ENCODE measurements at places on chromosomes 16 and 17.

GRCh38 chr16:60110531-60110930, 1376.4 kb upstream of the GOT2 start:
- DNase-seq, result no peak

DNA sequence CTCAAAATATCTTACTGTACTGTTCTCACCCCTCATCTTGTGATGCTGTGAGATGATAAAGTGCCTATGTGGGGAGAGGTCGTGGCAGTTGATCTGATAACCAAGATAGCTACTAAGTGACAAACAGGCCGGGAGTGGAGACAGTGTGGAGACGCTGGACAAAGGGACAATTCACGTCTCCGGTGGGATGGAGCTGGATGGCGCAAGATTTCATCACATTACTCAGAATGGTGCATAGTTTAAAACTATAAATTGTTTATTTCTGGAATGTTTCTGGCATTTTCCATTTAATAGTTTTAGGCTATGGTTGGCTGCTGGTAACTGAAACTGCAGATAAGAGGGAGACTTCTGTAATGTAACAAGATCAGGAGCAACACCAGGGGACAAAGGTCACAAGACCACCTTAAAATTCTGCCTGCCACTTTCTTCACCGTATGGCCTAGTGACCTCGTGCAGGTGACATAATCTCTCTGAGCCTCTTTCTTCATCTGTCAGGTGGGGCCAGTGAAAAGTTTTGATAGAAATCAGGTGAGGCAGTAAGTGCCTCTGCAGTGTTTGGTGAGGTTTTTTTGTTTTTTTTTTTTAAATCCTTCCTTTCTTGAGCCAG, 54.4 kb upstream of the LGALS9 start:
- DNase-seq, result no peak

DNA sequence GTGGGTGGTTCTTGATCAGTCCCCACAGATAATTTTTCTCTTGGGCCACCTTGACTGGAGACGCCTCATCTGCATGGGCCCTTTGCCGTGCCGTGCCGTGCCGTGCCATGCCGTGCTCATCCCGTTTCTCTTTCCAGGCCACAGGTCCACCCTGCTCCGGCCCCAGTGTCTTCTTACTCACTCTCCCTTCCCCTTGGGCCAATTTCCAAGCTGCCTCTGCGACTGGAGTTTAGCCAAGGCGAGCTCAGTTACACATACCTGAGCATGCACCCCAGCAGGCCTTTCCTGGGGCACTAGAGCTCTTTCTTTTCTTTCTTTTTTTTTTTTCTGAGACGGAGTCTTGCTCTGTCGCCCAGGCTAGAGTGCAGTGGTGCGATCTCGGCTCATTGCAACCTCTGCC, 40.5 kb upstream of the MGAT5B start:
- no peak for DNase-seq

DNA sequence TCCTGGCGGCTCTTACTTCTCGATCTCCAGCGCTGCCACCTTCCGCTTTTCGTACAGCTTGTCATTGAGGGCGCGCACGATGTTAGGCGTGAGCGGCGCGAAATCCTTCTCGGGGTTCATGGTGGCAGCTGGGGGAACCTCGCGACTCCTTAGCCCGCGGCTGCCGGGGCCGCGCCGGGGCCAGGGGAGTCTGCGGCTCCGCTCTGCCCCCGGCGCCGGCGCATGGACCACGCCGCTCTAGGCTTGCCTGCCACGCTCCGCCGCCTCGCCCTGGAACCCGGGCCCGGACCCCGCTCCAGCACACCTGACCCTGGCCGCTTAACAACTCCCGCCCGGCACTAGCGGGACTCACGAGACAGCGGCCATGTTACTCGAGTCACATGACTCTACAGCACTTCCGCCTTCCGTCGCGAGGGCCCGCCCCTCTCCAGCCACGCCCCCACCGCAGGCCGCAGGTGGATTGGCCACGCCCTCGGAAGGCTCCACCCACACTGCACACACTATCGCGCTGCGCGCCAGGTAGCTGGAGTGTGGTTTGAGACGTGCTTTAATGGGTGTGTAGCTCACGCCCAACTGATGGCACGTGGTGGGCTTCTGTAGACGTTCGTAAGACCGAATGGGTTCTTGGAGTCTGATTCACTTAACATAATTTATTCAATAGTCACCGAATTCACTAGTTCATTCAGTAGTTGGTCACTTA, at the start of gene VAC14:
TSS of gene VAC14 (minus strand) at position 378 of the 700 bp plus-strand sequence. CDS start at position 120, 258 bp downstream.
- peak; percentile 97 for DNase-seq

DNA sequence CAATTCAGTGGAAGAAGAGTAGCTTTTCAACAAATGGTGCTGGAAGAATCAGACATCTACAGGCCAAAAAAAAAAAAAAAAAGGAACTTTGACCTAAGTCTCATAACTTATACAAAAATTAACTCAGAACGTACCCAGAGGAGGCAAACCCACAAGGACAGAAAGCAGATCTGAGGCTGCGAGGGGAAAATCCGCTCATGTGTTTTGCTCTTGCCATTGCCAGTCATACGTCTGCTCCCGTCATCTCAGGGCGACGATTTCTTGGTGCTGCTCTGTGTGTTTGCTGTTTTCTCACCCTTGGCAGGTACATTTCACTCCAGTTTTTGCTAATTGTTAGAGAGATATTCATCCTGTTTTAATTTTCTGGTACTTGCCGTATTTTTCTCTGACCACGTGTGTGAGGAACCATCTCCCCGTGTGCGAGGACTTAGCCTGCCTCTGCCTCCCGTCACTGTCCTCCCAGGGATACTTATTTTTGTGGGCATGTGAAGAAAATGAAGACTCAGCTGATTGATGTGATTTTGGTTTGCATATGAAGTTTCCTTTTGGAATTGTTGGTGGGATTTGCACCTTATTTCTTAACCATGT, 33.4 kb upstream of the ACSF3 start:
- DNase-seq, result no peak

DNA sequence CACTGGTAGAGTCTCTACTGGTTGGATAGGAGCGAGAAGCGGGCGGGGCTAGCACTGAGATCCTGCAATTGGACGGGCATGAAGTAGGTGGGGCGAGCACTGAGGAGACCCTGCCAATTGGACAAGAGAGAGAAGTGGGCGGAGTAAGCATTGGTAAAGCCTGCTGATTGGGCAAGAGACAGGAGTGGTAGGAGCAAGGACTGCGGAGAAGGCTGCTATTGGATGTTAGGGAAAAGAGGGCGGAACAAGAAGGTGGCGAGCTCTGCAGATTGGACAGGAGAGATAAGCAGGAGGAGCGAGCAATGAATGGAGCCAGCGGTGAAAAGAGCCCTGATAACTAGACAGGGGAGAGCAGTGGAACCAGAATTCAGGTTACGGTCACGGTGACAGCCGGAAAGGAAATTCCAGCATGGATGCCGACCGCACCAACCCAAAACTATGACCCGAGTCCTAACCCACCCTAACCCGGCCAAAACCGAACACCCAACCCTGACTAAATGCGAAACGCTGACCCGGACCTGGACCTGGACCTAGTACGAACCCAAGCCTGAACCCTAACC, 4.8 kb downstream of the SCGB1C2 start:
- peak; percentile 20 for DNase-seq

DNA sequence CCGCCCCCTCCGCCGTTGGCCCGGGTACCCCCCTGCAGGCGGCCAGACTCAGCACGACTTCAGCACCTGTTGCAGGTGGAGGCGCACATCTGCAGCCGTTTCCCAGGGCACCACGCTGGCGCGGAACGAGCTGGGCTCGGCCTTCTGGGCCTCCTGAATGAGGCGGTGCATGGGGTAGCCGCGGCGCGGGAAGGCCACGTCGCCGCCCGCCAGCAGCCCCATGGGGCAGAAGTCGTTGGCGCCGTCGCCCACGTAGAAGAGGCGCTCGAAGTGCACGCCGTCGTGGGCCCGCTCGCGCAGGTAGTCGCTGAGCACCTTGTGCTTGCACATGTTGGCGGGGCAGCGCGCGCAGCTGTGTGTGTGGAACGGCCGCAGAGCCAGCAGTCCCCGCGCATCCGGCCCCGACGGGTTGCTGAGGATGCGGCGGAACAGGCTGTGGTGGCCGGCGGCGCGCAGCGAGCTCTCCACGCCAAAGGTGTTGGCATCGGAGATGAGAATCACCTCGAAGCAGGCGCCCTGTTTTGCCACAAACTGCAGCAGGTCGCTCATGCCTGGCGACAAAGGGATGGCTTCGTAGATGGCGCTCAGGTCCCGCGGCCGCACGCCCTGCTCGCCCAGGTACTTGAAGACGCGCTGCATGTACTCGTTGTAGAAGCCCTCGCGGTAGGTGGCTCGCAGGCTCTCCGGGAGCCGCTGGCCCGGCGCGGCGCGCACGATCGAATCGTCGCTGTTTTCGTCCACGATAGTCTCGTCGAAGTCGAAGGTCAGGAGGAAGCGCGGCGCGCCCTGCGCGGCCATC, 6.2 kb downstream of the PHOSPHO1 start:
- DNase-seq, result peak; percentile 61

- DNase-seq, result no peak
Observed at GRCh38 chr17:9389111-9389527, 186.5 kb downstream of the STX8 start.

GRCh38 chr17:2028737-2029136, 1.2 kb upstream of the DPH1 start:
- no peak for DNase-seq

DNA sequence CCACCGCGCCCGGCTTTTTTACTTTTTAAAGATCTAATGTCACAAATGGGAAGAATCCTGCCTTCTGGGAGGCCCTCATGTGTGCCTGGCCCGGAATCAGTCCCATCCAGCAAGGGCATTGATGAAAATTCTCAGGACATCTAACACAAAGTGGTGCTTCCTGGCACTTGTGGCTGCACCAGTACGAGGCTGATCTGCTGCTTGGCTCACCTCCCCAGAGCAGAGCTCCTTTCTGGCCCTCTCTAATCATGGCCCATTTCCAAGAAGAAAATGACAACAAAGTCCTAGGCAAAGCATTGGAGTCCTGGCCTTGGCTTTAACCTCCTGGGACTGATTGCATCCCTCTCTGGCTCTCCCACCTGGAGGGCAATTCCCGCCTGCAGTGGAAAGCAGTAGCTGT, 50.7 kb upstream of the SIAH1 start:
- DNase-seq, result no peak

GRCh38 chr16:21265104-21265837, 12.8 kb downstream of the CRYM start:
- DNase-seq, result no peak

DNA sequence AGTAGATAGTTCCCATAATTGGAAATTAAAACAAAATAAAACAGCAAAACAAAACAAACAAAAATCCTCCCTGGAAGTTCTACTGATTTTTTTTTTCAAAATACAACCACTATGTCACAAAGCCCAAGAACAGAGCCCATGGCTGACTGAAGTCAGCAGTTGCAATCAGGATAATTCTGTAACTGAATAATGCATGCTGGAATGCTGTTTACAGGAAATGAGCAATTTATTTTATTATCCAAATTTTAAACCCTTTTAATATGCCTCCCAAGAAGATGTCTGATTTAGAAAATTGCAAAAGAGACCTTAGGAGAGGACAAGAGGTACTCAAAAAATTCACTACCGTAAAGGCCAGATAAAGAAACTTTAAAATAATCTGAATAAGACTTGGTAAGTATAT, 578.2 kb downstream of the TOX3 start:
- no peak for DNase-seq

DNA sequence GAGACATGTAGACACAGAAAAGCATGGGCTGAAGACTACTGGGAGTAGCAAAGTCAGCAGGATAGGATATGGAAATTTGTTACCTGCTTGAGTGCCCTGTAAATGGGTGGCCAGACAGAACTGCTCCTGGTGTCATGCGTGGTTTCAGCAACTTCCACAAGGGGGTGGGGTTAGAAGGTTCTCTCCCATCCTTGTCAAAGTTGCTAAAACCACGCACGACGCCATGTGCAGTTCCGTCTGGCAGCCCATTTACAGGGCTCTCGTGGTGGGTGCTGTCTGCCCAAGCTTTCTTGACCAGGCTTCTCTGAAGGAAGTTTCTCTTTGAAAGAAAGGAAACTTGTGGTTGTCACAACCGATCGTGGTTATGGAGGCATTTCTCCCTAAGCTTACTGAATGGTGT, 6.9 kb upstream of the DBNDD1 start:
- DNase-seq, result no peak

GRCh38 chr17:62662855-62663254, 35.4 kb downstream of the MRC2 start:
- DNase-seq, result no peak

DNA sequence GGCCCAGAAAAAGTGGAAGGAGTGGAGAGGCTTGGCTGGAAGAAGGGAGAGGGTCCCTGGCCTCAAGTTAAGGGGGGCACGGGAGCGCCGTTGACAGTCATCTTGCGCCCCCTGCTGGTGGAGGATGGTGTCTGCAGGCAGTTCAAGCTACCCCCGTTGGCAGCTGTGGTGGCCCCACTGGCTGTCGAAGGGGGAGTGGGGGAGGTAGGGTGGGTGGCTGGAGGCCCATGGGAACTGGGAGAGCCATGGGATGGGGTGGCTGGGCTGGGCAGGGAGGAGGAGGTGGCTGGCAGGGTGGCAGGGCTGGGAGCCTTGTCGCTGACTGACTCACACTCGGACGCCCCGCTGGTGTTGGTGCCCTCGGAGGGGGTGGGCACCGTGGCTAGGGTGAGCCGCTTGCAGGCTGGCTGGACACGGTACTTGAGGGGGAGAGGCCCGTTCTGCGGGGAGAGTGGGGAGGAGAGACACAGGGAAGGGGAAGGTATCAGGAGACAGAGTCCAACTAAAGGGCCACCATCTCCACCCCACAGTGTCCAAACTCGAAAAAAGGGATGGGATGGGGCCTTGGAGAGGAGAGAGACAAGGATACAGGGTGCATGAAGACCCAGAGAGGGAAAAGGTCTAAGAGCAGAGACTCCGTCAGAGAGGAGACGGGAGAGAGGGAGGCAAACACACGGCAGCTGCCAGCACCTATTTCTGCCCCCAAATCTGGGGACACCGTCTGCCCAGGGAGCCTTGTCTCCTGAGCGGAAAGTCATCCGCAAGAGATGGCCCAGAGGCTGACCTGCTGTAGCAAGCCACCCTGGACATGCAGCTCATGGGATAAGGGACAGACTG, 5.2 kb downstream of the CISD3 start:
- DNase-seq, result peak; percentile 62

DNA sequence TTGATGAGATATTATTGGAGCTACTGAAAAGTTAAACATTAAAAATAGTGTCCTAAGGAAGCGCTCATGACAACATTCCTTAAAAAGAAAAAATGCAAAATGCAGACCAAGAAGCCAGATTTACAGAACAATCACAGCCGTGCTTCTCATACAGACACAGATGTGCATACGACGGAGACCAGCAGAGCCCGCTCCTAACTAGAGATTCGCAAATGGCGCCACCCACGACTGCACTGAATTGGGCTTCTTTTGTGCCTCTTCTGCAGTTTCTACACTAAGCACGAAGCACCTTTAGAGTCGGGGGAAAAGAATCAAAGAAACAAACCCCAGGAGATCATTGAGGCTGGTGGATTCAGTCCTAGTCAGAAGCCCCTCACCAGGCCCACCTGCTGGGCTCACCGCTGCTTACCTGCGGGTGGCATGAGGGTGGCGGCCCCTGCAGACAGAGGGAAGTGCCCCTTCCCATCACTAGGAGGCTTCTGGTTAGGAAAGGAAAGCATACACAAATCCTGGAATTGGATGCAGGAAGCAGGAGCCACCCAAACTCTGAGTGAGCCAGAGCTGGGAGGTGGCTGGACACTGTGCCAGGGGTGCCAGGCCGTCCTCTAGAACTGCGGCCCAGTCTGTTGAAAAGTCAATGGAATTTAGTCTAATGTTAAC, 64.9 kb upstream of the CHMP6 start:
- DNase-seq, result no peak
